ENCODE measurements at places on chromosomes 2 and 18.

- peak; percentile 78 for DNase-seq
Measured at GRCh38 chr2:9703085-9703678, 72.4 kb upstream of the YWHAQ start.

DNA sequence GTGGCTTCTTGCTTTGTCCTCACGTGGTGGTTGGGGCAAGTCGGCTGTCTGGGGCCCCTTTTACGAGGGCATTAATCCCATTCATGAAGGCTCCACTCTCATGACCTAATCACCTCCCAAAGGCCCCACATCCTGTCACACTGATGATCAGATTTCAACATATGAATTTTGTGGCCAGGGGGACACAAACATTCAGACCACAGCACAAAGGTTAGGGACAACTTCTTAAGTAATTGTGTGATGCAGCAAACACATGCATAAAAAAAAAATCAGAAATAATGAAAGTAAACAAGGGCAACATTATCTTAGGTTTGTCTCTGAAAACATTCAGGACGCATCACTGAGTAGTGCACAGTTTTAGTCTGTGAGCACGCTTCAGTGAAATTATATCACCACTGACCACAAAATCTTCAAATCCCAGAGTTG lies 54.2 kb upstream of the FRZB start:
- no peak for DNase-seq

DNA sequence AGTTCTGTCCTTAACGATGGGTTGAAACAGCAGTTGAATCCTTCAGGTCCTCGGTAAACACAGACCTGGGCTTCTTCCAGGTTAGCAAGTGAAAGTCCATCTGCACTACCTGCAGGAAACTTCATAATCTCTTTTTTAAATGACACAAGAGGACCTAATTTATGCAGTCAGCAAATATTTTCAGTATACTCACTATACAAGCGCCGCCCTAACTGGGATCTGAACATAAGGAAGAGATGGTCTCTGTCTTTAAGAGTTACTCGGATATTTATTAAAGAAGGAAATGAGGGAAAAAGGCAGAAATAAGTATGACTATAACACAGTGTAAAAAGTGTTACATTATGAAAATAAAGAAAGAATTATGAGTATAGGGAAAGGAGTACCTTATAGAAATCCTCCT lies 103.3 kb downstream of the NBAS start:
- no peak for DNase-seq

- DNase-seq, result no peak
Measured at GRCh38 chr2:189274361-189274760, 94.8 kb upstream of the COL5A2 start.

GRCh38 chr18:41391616-41392595 lies 563.1 kb upstream of the PIK3C3 start:
- no peak for DNase-seq

GRCh38 chr2:69202327-69202726 lies 184.7 kb downstream of the GFPT1 start:
- DNase-seq, result no peak

DNA sequence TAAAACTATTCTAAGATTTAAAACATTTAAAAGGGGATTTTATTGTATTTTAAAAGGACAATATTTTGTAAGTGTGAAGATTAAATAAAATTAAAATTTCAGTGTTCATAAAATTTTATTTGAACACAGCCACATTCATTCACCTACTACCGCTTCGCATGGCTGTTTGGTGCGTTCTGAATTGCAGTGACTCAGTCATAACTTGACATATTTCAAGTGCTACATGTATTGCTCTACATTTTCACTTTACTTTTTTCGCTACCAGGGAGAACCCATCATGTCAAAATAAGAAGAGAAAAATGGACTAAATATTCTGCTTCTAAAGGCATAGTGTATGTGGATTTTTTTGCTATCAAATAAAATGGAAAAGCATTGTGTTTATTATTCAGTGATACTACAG lies 8.7 kb downstream of the PTH2R start:
- no peak for DNase-seq

DNA sequence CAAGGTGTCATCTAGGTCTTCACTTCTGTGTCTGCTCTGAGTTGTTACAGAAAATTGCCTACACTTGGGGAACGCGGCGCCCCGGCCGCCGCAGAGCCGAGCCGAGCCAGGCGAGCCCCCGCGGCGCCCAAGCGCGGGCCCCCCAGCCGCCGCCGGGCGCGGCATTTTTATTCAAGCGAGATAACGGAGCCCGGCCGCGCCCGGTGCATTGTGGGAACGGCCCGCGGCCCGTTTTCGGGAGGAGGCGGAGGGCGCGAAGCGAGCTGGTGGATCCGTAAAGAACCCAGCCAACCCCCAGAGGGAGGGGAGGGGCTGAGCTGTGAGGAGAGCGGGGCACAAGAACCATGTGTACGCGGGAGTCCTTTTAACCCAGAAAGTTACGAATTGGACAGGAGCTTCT lies 191.8 kb downstream of the FTCDNL1 start:
- DNase-seq, result no peak

- no peak for DNase-seq
Measured at GRCh38 chr18:54215069-54215468, 9.4 kb downstream of the MBD2 start.

DNA sequence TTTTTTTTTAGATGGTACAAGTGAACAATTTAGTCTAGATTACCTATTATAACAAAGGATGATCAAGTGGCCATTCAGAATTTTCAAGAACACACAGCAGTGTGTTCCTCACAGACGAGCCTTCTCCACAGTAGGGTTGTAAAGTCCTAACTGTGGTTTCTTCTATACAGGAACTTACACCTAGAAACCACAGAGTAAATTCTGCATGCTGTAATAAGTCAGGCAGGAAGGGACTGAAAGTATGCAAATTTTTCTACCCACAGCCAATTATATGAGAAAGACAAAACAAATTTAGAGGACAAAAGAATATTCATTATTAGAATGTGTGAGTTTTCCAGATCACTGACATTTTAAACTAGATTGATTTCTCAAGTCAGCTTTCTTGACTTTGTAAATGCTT lies 99.5 kb downstream of the RBMS1 start:
- DNase-seq, result no peak

DNA sequence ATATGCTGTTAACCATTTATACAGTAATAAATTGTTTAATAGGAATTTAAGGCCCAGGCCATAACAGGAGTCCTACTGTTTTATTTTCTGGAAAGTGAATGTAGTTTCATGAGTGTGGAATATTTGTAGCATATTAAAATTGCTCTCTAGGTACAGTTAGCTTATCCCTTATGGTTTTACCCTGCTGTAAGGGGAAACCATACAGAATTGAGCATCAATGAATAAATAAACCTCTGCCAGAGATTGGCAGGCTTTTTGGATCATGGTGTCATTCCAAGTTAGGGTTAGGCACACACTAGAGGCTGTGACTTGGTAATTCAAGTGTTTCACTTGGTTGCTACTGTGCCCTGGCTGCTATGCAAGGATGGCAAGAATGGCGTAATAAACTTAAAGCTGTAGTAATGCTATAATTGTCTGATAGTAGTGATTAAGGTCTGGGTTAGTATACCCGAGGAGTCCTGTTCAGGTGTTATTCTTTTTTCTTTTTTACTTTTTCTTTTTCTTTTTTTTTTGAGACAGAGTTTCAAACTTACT lies 30.4 kb downstream of the BMPR2 start:
- DNase-seq, result no peak

DNA sequence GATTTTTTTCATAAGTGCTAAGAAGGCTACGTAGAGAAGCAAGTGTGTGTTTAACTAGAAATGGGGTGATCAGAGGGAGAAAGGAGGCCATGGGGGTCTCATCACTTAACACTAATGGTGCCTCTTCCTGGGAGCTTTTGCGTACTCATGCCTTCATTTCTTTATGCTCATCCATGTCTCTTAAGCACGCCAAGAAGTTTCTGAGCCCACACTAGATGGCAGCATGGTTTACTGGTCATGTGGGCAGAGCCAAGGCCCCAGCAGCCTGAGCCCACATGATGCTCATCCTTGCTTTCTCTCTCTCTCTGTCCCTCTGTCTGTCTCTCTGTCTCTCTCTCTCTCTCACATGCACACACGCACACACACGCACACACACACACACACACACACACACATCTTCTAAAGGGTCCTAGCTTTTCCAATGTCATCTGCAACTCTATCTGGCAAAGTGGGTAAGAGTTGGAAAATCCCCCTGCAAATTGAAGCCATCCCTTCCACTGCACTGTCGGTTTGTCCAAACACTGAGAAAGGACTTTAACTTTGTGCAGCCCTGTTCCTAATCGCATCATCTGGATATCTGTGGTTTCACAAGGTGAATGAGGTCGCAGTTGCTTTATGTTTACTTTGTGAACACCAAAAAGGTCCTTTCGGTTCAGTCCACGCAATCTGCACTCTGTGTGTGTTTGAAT lies 137.1 kb upstream of the CCDC68 start:
- DNase-seq, result no peak

GRCh38 chr2:9401059-9401547 lies 22.2 kb downstream of the ITGB1BP1 start:
- no peak for DNase-seq

DNA sequence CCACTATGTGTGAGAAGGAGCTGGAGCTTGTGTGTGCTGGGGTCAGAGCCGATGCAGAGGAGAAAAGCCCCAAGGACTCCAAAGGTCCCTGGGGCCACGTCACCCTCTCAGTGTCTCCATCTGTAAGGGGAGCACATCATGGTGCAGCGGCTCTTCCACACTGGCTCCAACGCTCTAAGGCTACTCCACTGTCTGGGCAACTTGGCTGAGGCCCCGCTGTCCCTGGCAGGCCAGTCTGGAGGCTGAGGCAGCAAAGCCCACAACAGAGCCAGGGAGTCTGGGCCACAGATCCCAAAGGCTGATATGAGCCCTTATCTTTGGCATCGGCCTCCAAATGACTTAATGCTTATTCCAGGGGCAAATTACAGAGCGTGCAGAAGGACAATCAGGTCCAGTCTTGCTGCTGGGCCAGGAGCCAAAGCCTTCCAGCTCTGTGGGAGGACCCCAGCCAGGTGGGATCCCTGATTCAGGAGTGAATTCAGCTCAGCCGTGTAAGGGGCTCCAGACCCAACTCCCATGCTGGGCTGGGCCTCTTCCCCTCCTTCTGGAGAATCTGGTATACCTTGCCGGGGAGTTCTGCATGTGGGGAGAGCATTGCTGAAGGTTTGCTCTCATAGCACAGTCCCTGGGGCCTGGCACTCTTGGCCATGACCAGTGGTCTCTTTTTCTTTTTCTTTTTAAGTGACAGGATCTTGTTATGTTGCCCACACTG lies 1.8 kb upstream of the DUSP2 start:
- no peak for DNase-seq

- no peak for DNase-seq
Measured at GRCh38 chr2:215052404-215052803, 86.0 kb downstream of the ABCA12 start.

GRCh38 chr2:20021405-20022009 lies 9.0 kb upstream of the MATN3 start:
- DNase-seq, result no peak

DNA sequence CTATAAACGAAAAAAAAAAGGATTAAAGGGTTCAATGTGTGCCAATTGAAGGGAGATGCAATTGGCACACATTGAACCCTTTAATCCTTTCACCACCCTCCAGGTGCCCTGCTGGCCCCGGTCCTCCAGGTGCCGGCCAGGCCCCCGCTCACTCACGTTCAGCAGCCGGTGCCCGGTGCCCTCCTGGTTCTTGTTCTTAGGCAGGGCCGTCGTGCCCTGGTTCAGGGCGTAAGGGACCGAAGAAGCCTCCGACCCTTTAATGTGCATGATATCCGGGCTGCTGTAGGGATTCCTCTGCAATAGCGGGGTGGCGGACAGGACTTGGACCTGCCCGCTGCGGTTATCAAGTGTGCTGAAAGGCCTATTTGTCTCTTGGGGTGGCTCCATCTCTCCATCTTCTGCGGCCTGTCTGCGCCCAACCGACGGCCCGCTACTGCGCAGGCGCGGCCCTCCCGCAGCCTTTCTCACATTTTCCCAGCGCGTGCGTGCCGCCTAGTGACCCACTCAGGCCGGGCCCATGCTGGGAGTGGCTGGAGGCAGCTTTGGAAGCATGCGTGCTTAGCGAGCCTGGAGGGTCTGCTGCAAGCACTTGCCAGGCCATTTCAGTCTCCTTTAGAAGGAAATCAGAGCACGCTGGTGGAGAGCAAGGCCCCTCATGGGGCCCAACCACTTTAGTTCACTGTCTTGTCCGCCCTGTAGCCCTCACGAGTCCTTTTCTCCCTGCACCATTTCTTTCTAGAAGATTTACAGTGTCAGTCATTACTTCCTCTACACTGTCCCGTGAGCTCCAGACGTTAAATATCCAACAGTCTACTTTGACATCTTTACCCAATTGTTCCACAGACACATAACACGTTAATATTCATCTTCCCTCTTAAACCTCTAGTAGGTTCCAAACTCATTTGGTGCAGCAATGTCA lies 24.3 kb downstream of the TMEM237 start:
- no peak for DNase-seq

- no peak for DNase-seq
Measured at GRCh38 chr2:89845532-89845931, 1154.1 kb downstream of the RPIA start.

GRCh38 chr18:11245879-11246278 lies 96.5 kb upstream of the PIEZO2 start:
- DNase-seq, result no peak

DNA sequence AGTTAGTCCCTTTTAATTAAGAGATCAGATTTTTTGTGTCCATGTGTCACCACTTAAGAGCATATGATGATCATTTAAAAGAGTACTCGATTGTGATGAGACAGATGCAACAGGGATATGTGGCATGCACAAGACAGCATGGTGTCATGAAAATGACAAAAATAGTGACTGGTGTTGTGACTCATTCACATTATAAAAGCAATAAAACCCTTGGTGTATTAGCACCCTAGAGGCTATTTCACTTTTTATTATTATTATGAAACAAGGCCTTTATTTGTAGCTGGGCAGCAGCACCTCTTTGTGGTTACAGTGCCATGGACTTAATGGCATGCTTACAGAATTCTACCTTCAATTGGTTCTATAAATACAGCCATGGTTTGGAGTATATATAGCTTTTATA lies 1296.0 kb upstream of the ZEB2 start:
- DNase-seq, result no peak

- no peak for DNase-seq
Measured at GRCh38 chr18:56910237-56910636, 236.7 kb upstream of the BOD1L2 start.

DNA sequence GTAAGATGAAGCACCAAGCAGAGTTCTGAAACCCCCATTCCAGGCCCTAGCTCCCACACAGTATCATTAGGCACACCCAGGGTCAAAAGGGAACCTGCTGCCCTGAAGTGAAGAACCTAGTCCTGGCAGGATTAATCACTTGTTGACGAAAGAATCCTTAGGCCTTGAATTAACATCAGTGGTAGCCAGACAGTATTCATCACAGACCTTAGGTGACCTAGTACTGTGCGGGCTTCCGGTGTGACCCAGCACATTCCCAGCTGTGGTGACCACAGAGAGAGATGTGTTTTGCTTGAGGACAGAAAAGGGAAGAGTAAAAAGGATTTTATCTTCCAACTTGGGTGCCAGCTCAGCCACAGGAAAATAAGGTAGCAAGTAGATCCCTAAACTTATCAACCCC lies 1071.4 kb upstream of the FAM98A start:
- DNase-seq, result no peak
